ENCODE measurements at places on chromosomes 4 and X. TPM values are rescaled to one million over a fixed set of nuclear protein-coding genes. Genes with fewer than 3 reads are reported as not detected.
A peak's percentile ranks its signal among the peaks of the same experiment; 100 is the strongest.

Gene MND1
- total RNA-seq: 0.83 TPM

Gene SPACA5
- total RNA-seq: not detected

Gene PABPC5
- 1.6 TPM for total RNA-seq

Gene IL21
- total RNA-seq: not detected

Gene RBMXL3
- total RNA-seq: not detected

Gene ADH5
- total RNA-seq: 150 TPM

Gene PRDX4
- 39.7 TPM for total RNA-seq

Gene PDS5A
- total RNA-seq: 74.8 TPM

Gene SSX3
- total RNA-seq: not detected

Gene GLRB
- total RNA-seq: 2.6 TPM

Gene CTAG1B
- not detected for total RNA-seq

GRCh38 chr4:112172180-112172579 lies 26.9 kb downstream of the FAM241A start:
- no peaks in the 10 kb centered on the region for H3K27me3 ChIP-seq
- H3K4me3 ChIP-seq: no peak overlapping the region
- DNase-seq: no peak
- no peaks in the 10 kb centered on the region for H3K36me3 ChIP-seq
- H3K4me1 ChIP-seq: no peaks in the 10 kb centered on the region

- H3K36me3 ChIP-seq: no peaks in the 10 kb centered on the region
- H3K4me1 ChIP-seq: no peaks in the 10 kb centered on the region
Observed at GRCh38 chr4:142202404-142203332, 566.3 kb downstream of the IL15 start.

GRCh38 chr4:140157341-140157740 lies 3.4 kb upstream of the MAML3 start:
- no peaks in the 10 kb centered on the region for H3K27me3 ChIP-seq
- H3K4me3 ChIP-seq: no peak overlapping the region
- DNase-seq: no peak
- H3K4me1 ChIP-seq: peaks cover 6% of the 10 kb centered on the region

GRCh38 chr4:143377611-143378099 lies 41.0 kb downstream of the GAB1 start:
- no peak overlapping the region for H3K4me3 ChIP-seq
- H3K36me3 ChIP-seq: no peaks in the 10 kb centered on the region
- H3K27me3 ChIP-seq: no peaks in the 10 kb centered on the region
- no peak overlapping the region for H3K27ac ChIP-seq
- no peak for DNase-seq

DNA sequence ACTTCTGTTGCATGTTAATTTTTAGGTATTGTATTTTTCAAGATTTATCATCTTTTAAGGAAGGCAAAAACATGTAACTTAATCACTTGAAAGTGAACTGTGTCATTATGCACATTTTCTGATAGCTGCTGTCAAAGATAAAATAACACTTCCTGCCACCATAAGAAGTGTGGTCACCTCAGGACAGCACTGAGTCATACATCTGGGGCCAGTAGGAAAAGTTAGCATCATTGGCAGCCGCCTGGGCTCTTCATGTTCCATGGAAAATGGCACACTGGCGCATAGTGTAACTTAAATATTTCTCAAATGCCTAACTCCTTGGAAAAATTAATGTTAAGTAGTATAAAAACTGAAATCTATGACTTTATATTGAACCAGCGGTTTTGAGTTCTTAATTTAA lies 24.2 kb downstream of the CNKSR2 start:
- H3K27me3 ChIP-seq: no peaks in the 10 kb centered on the region
- H3K4me1 ChIP-seq: no peaks in the 10 kb centered on the region
- H3K36me3 ChIP-seq: no peaks in the 10 kb centered on the region
- no peak for DNase-seq

GRCh38 chr4:61938250-61938846 lies 738.2 kb downstream of the ADGRL3 start:
- no peaks in the 10 kb centered on the region for H3K27me3 ChIP-seq
- H3K36me3 ChIP-seq: no peaks in the 10 kb centered on the region
- no peak overlapping the region for H3K4me3 ChIP-seq
- DNase-seq: no peak

DNA sequence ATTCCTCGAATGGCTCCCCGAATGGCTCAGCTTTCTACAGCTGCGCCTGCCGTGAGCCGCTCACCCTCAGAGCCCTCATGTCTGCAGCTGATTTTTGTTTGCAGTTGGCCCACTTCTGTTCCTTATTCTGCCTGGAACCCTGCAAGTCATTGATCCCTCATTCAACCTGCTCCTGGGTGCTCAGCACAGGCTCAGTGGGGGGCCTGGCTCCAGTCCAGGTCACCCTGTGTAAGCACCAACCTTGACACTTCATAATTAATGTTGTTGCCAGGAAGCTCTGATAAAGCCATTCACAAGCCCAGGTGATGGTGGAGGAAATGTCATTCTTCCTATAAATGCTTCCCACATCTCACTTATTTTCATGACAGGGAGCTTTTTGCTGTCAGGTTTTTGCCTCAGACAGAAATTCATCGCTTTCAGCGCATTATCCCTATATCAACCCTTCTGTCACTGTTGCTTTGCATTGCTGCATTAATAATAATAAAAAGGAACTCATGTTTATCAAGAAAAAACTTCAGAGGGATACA lies 85.7 kb downstream of the F11 start:
- H3K27me3 ChIP-seq: no peaks in the 10 kb centered on the region
- no peak overlapping the region for H3K27ac ChIP-seq
- H3K36me3 ChIP-seq: no peaks in the 10 kb centered on the region
- DNase-seq: no peak

GRCh38 chr4:54683616-54684346 lies 26.0 kb downstream of the KIT start:
- no peak for DNase-seq
- no peaks in the 10 kb centered on the region for H3K27me3 ChIP-seq
- H3K4me3 ChIP-seq: no peak overlapping the region
- no peak overlapping the region for H3K27ac ChIP-seq

DNA sequence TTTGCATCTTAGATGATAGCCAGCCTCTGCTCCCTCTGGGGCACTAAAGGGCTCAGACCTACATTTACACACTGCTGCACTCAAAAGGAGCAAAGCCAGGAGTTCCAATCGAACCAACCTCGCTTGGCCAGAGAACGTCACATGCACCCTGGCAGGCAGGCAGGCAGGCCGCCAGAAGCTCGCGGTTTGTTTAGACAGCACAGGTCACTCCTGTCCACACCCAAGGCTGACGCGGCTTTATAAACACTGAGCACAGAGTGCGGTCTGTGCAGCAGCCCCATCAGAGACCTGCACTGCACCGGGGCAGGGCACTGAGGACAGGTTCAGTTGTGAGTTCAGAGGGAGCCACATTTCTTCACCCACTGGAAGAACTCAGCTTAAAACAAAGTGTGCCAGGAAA lies 143.9 kb downstream of the BCOR start:
- no peaks in the 10 kb centered on the region for H3K36me3 ChIP-seq
- no peaks in the 10 kb centered on the region for H3K4me1 ChIP-seq
- no peak overlapping the region for H3K27ac ChIP-seq
- H3K4me3 ChIP-seq: no peak overlapping the region
- H3K27me3 ChIP-seq: no peaks in the 10 kb centered on the region

DNA sequence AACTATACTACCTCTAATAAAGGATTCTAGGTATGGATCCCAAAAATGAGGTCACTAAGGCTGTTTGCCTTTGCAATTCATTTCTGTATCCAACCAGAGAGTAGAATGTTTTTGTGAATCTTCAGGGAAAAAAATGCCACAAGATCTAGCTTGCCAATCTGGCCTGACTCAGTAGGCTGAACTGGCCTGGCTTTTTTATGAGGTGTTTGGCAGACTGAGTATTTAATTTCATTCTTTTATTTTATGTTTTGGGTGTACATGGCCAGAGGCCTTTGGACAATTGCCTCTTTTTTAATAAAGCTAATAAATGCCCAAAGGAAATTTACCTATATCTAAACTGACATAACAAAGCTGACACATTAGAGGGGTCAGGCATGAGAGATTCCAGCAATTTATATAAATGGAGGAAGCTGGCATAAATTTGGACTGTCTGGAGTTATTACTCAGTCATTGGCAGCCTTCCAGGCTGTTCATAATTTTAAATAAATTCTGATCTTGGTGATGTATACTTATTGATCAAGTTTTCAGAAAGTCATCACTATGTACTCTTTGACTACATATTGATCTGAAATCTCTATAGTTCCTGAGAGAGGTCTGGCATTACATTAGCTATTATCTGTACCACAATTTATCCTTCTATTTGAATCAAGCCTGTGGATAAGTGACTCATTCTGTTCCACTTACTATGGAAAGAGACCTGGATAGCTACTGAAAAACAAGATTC lies 376.4 kb upstream of the NOCT start:
- H3K27me3 ChIP-seq: no peaks in the 10 kb centered on the region
- no peaks in the 10 kb centered on the region for H3K4me1 ChIP-seq
- no peak overlapping the region for H3K4me3 ChIP-seq
- no peak overlapping the region for H3K27ac ChIP-seq
- H3K36me3 ChIP-seq: no peaks in the 10 kb centered on the region

GRCh38 chrX:71181558-71181909 lies 36.9 kb downstream of the NLGN3 start:
- peaks cover 6% of the 10 kb centered on the region for H3K4me1 ChIP-seq
- H3K27ac ChIP-seq: peak overlapping the region; percentile 84
- H3K4me3 ChIP-seq: peak overlapping the region; percentile 52
- no peaks in the 10 kb centered on the region for H3K27me3 ChIP-seq
- no peak for DNase-seq

DNA sequence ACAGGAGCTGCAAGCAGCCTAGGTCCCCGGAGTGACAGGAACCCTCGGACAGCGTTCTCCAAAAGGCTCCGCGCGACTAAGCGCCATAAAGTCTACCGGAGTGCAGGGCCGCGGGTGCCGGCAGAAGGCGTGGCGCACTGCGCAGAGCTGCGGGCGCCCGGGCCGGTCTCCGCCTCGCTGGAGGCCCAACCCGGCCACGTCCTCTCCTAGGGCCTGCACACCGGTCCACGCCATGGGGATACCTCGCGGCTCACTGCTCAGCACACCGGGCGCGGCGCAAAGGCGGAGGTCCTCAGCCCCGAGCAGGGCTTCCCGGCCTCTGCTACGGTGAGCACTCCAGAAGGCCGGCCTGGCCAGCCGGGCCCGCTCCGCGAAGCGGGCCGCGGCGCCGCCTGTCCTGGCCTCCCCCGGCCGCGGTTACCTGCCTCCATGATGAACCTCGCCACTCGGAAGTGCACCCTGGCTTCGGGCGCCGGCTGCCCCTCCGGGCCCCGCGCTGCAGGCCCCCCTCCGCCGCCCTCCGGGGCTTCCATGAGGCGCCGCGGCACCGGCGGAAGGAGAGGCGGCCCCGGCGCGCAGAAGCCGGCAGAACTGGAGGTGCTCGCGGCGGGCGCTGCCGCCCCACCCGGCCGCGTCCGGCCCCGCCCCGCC lies at the start of gene CCNQ:
CCNQ (minus strand) TSS at position 599 of the 651 bp plus-strand sequence; CDS start at position 533, 66 bp downstream.
- peaks cover 11% of the 10 kb centered on the region for H3K4me1 ChIP-seq
- peak within 1 kb of the TSS; percentile 76 for H3K27ac ChIP-seq
- peak; percentile 53 for DNase-seq
- H3K4me3 ChIP-seq: peak within 1 kb of the TSS; percentile 68

DNA sequence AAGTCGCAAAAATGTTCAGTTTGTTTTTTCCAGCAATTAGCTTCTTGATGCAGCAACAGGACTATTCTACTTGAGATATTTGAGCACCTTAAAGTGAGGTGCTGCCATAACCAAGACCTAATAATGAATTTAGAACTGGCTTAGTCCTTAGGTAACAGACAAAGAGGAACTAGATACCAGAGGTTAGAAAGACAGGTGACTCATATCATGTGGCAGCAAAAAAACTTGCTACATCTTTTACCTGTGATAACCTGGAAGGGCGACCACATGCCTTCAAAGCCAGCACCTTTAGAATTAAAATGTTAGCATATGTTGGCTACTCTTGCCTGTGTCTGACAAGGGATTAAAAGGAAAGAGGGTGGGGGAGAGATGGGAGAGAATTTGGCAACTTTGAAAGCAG lies 90.4 kb downstream of the ARHGAP6 start:
- no peak for DNase-seq
- no peak overlapping the region for H3K27ac ChIP-seq
- H3K4me3 ChIP-seq: no peak overlapping the region
- no peaks in the 10 kb centered on the region for H3K4me1 ChIP-seq
- no peaks in the 10 kb centered on the region for H3K36me3 ChIP-seq
- no peaks in the 10 kb centered on the region for H3K27me3 ChIP-seq

DNA sequence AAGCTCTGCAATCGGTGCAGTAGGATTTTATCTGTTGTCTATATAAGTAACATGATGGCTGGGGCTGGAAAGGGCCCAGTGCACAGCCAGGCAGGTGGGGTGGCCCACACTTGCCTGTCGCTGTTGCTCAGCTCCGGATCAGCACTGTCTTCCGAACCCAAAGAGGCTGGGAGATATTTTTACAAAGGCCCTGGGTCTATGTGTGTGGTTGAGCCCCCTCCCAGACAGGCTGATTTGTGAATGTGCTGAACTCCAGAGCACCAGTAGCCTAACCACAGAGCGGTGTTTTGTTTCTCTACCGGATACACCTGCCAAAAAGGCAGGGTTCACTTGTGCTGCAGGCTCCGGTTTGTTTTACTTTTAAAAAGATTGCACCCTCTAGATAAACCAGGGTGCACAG lies 33.5 kb upstream of the CHRNA9 start:
- no peak for DNase-seq
- no peaks in the 10 kb centered on the region for H3K27me3 ChIP-seq
- H3K4me3 ChIP-seq: no peak overlapping the region
- H3K27ac ChIP-seq: no peak overlapping the region
- peaks cover 8% of the 10 kb centered on the region for H3K4me1 ChIP-seq

DNA sequence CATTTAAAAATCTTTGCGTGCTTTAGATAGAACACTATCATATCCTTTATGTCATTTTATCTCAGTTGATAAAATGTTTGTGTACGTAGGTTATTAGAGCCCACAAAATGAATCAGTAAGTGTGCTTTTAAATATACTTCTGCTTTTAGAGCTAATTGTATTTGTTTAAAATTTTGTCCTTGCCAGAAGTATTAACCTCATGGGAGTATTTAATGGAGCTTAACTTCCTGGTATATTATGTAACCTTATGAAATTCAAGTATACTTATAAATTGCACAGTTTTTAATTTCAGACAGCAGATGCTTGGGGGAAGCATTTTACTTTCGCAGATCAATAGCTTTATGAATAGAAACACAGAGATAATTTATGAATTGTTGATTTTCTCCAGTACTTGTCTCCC lies 90.2 kb downstream of the DIPK2B start:
- no peaks in the 10 kb centered on the region for H3K27me3 ChIP-seq
- DNase-seq: no peak
- no peak overlapping the region for H3K4me3 ChIP-seq
- no peak overlapping the region for H3K27ac ChIP-seq
- H3K4me1 ChIP-seq: no peaks in the 10 kb centered on the region

DNA sequence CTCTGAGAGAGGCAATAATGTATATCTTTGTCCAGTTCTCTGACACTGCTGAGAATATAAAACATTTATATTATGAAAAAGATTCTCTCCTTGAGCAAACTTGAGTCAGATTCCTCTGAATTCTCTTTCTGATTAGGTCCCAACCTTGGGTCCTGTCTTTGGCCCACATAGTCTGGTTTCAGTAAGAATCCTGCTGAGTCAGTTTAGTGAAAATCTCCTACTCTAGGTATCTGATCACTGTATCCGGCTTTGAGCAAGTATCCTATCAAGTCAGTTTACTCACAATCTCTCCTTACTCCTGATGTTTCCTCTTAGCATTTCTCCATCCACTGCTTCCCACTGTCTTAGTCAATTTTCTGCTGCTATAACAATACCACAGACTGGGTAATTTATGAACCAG lies 253.9 kb downstream of the OPHN1 start:
- H3K4me3 ChIP-seq: no peak overlapping the region
- H3K36me3 ChIP-seq: no peaks in the 10 kb centered on the region
- H3K27me3 ChIP-seq: no peaks in the 10 kb centered on the region
- no peaks in the 10 kb centered on the region for H3K4me1 ChIP-seq
- DNase-seq: no peak

- no peak overlapping the region for H3K4me3 ChIP-seq
- H3K4me1 ChIP-seq: no peaks in the 10 kb centered on the region
- H3K27me3 ChIP-seq: no peaks in the 10 kb centered on the region
Observed at GRCh38 chr4:110096405-110096804, 102.0 kb downstream of the ELOVL6 start.

All from lower lobe of right lung (tissue), 2 donors.